HTR-8/SVneo (cell line): ENCODE measurements at places on chromosomes 12 and 14.

- DNase-seq, result no peak
These were observed 59.2 kb upstream of the CISTR start for GRCh38 chr12:53810950-53811349.

GRCh38 chr14:36333119-36333518 lies 12.7 kb upstream of the MBIP start:
- DNase-seq, result no peak

GRCh38 chr12:127272864-127273263 lies 994.1 kb upstream of the TMEM132C start:
- DNase-seq, result no peak

DNA sequence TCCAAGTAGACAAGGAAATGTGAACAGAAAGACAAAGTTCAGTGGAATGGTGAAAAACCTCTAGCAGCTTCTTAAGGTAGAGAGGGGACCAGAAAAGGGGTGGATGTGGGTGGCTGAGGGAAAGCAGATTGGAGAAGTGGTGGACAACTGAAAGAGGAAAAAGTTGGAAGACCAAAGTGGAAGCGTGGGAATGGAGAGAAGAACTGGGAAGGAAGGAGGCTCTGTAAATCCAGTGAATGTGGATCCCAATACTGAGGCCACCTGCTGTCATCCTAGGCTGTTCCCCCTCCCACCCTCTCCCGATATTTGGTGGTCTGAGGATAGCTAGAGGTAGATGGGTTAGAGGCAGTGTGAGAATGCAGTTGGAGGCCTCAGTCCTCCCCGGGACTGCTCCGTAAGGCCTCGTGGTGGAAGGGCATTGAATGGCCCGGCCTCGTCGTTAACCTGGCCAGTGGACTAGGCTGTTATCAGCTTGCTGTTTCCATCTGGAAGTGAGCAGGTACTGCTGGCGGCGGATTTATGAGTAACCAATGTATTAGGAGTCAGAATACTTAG lies 822 bp upstream of the POU6F1 start:
- DNase-seq, result no peak

GRCh38 chr12:85951823-85952222 lies 77.7 kb downstream of the NTS start:
- peak; percentile 4 for DNase-seq

DNA sequence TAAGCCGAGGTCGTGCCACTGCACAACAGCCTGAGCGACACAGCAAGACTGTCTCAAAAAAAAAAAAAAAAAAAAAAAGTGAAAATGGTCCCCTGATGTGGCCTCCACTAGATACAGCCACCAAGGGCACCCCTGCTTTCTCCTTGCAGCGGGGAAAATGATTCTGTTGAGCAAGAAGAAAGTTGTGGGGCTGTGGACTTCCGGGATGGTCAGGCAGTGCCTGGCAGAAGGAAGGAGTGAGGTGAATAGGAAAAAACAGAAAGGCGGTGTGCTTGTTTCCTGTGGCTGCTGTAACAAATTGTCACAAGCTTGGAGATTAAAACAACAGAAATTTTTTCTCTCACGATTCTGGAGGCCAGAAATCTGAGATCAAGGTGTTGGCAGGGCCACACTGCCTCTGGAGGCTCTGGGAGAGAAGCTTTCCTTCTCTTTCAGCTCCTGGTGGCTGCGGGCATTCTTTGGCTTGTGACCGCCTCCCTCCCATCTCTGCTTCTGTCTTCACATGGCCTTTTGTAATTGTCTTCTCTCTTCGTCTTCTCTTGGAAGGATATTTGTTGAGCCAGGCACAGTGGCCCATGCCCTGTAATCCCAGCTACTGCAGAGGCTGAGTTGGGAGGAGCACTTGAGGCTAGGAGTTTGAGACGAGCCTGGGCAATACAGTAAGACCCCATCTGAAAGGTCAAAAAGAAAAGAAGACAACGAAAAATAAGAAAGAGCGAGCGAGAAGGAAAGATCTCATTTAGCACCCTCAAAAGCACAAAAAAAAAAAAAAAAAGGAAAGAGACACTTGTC lies 116.6 kb upstream of the MED13L start:
- no peak for DNase-seq

GRCh38 chr14:79254069-79254775 lies 957.1 kb downstream of the DIO2 start:
- DNase-seq, result peak; percentile 27

DNA sequence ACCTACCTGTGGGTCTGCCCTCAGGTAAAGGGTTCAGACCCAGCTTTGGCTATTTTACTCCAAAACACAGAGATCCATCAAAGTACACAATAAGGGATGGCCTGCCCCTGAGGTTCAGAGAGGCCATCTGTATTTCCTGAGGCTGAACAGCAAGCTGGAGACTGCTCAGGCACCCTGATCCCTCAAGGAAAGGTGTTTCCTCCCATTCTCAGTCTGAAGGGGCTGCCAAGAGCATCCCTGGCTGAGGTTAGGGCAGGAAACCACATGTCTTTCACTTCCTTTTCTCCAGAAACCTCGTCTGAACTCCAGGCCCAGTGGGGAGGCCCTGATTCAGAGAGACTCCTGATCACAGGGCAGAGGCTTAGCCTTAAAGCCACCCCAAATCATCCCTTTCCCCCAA lies 1.5 kb downstream of the RILPL1 start:
- DNase-seq, result no peak
